ENCODE measurements at places on chromosomes 7 and 10.

- DNase-seq: no peak
These were observed 125.8 kb downstream of the PCLO start for GRCh38 chr7:83036721-83037380.

- no peak for DNase-seq
These were observed 23.7 kb downstream of the CAV1 start for GRCh38 chr7:116548506-116548905.

DNA sequence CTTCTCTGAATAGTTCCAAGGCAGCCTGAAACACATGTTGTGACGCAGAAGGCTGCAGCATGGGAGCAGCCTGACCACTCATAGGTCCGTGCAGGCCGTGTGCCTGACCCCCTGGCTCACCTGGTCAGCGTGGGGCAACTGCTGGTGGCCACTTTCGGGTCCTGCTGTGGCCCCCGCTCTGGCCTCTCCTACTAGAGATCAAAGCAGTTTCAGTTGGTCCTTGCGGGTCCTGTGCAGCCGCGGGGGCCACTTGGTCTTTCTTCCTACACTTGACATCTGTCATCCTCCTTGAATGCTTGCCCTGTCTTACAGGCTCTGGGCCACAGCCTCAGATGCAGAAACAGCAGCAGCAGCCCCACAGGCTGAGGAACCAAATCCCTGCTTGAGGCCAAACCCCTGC lies 320.8 kb upstream of the ZNF32 start:
- DNase-seq: no peak

DNA sequence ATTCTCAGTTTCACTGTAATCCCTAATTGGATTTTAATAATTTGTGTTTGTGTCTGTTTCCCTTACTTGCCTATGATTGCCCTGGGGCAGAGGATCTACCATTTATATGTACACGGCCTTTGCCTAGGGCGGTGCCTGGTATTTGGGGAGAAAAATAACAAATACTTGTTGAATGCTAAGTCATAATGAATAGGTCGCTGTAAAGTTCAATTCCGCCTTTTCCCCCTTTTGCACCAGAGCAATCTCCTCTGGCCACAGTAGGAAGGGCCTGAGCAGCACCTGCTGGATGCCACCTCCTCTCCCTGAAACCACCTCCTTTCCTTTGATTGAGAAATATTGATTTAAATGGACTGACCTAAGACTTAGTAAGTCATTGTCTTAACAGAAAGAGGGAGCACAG lies 70.2 kb downstream of the RHOBTB1 start:
- no peak for DNase-seq

GRCh38 chr10:36221101-36221500 lies 579.0 kb upstream of the FZD8 start:
- DNase-seq: no peak

- DNase-seq: no peak
These were observed 24.3 kb downstream of the SRRM3 start for GRCh38 chr7:76225951-76226350.

- no peak for DNase-seq
These were observed 73.6 kb downstream of the EGFR start for GRCh38 chr7:55092186-55092974.

DNA sequence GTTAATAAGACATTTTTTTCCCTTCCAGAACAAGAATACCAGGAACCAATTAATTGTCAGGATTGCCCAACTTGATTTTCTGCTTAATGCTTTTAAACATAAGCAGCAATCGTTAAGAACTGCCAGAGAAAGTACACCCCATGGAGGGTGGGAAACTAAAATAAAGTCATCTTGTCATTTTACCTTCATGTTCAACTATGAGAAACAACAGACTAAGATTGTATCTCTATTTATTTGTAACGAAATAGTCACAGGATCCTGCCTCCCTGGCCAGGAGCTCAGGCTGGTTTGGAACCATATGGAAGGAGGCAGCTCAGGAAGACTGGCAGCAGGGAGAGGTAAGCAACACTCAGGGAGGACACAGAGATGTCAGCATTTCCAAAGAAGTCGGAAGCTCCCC lies 129.6 kb downstream of the TNS3 start:
- no peak for DNase-seq

GRCh38 chr7:97005183-97006054 lies at the start of gene DLX6:
DLX6 (plus strand) TSS chr7:97005553; CDS start chr7:97005978, 425 bp downstream.
- DNase-seq: peak; percentile 51

DNA sequence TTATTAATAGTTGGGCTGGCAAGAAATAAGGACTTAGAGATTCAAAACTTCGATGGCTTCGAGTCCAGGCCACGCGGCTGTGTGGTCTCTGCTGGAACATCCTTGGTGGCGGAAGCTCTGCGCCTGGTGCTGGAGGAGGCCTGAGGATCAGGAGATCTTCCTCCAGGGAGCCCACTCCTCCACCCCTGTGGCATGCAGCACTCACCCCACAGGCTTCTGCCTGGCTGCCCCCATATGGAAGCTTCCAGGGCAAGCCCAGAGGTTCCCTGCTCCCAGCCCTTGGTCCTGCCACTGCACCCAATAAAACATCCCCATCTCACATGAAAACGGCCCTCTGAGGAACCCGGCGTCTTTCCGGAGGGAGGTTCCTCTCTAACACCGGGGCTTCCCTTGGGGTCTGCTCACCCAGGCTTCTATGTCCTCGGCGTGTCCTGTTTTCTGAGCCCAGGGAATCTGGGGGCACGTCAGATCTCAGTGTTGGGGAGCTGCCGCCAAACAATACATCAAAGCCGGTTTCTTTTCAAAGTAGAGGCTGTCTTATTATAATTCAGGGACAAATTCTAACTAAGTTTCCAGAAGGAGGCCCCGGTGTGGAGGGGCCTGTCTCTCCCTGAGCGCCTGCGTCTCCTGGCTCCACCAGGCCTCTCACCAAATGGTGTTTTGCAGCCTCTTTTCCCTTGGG lies 32.4 kb downstream of the CALML3 start:
- DNase-seq: no peak

DNA sequence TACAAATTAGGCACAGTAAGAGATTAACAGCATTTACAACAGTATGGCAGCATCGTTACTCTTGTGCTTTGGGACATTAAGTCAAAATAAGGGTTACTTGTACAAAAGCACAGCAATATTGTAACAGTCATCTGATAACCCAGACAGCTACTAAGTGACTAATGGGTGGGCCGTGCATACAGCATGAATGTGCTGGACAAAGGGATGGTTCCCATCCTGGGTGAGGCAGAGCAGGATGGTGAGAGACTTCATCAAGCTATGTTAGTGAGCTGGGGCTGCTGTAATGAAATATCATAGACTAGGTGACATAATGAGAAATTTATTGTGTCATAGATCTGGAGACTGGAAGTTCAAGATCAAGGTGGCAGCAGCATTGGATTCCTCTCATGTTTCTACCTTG lies 25.4 kb downstream of the EDRF1 start:
- no peak for DNase-seq

DNA sequence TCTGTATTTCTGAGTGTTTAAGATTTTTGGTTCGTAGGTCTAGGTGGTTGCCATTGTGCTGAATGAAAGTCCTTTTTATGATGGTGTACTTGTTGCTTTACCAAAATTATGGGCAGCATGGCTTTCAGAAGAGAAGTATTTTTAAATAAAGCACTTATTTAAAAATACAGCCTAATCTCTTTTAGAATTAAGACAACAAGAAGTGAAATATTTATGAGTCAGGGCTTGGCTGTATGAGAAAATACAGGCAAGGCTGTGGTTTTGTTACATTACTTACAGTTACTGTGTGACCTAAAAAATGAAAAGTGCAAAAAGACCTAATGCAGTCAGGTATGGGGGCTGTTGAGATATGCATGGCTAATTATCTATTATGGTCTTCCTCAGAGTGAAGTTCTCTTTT lies 185.2 kb upstream of the PPP1R3A start:
- DNase-seq: no peak

Data from hematopoietic multipotent progenitor cell treated with erythropoietin and hydrocortisone succinate and interleukin-3 and kit ligand, for 4 days (in vitro differentiated cells).